ENCODE measurements at places on chromosomes 7 and 10.

DNA sequence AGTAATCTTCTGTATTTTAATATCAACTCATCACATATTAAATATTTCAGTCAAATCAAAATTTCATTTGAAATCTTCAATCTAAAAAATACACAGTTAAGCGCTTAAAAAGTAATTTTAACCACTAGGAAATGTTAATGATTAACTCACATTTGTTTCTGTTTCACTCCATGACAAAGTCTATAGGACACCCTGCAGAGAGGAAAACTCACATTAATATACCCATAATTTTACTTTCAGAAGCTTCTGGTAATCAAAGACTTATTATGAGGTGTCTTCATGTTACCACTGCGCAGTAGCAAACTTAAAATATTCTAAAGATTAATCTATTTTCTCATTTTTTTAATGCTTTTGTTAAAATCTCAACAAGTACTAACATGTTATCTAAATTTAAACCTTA, 41.0 kb upstream of the ZNF518A start:
- DNase-seq: peak; percentile 24

GRCh38 chr10:110364531-110364937, 59.8 kb upstream of the SMNDC1 start:
- DNase-seq: no peak

GRCh38 chr7:41339913-41340676, 362.8 kb downstream of the INHBA start:
- DNase-seq: no peak

- peak; percentile 48 for DNase-seq
Observed at GRCh38 chr10:30456266-30456665, 22.3 kb downstream of the MAP3K8 start.

GRCh38 chr10:84522612-84523462, 194.4 kb downstream of the CCSER2 start:
- DNase-seq: no peak

GRCh38 chr7:7808156-7808555, 89.7 kb upstream of the RPA3 start:
- no peak for DNase-seq

- no peak for DNase-seq
Observed at GRCh38 chr10:35781643-35782035, 139.5 kb upstream of the FZD8 start.

- no peak for DNase-seq
Observed at GRCh38 chr7:128007303-128007680, 23.9 kb downstream of the LRRC4 start.

DNA sequence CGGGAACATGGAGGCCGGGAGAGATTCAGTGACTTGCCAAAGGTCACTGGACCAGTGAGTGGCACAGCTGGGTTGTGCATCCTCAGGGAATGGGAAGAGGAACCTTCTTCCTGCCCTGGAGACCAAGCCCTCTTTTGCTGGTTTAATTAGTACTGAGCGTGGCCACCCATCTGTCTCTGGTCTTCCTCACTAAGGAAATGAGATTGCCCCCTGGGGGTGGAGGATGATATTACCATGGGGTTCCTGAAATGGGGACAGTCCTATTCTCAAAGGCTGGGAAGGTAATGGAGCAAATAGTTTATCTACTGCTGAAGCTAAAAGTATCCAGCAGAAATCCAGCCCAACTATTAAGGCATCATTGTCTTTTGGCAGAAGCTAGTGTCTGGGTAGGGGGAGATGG, 98.6 kb upstream of the FGFR2 start:
- peak; percentile 25 for DNase-seq

DNA sequence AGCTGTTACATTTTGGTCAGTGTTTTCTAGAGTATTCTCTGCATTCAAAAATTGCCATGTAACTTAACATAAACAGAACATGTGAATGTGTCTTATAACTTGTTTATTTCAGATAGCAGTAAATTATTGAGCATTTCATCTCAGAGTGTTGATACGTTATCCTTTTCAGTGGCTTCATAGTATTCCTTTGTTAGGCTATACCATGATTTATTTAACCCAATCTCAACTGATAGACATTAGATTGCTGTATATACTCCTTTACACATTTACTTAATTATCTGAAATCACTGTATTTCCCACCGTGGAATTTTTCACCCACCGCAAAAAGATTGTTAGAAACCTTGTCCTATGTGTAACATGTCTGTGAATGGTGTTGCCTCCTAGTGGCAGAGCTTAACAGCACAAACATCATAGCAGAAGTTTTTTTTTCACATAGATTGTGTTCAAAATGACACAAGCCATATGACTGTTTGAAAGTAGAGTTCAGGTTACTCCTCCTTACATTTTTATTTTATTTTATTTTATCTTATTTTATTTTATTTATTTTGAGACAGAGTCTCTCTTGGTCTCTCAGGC, 21.4 kb downstream of the SLF2 start:
- peak; percentile 21 for DNase-seq

DNA sequence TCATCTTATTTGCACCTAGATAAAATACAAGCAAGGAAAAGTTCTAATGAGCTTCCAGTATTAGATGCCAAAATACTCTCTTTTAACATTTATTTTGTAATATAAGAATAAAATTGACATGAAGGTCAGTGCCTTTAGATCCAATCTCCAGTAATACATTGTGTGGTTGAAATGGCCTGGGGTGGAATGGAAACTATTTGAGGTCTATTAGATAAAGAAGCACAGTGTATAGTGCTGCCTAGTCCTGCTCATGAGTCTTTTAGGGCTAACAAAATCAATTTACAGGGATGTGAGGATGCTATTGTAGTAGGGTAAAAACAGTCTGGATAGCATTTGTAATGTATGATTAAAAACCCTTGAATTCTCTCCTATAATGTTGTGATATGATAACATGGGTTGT, 84.5 kb upstream of the ETV1 start:
- DNase-seq: no peak

DNA sequence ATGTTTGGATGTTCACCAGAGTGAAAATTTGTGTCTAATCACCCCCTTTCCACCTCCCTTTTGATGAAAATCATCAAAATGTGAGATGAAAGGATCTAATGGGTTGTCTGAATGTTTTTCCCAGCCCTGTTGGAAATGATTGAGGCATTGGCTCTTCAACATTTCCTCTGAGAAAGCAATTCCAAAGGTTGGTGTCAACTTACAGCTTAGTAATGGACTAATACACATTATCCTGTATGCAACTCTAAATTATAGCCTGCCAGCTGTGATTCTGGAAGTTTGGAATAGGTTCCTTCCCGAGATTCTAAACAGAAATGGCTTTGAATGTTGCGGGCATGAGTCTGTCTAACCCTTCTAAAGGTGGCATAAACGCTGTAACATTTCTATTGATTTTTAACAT, 152.9 kb downstream of the DYNC1I1 start:
- DNase-seq: no peak

DNA sequence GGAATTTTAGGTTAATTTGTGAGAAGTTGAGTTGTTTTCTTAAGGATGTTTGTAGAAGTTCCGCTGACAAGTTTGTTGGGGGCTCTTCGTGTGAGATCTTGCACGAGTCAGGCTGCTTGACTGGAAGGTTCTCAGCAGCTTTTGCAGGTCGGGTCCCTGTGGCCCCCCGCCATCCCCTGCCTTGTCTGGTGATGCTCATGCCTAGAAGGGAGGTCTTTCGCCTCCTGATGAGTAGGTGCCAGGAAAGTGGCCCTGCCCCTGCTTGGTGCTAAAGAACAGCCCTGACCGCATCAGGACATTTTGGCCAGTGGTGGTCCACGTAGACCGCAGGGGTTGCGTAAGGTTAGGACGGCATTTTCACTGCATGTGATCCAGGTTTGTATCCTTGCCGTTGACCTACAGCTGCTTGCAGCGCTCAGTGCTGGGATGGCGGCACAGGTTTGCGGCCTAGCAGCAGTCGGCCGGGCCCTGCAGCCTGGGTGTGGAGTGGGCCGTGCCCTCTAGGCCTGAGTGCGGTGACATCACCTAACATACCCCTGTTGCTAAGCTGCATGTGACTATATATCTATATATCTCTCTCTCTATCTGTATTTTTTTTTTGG, 62.4 kb downstream of the DNAJB6 start:
- no peak for DNase-seq

GRCh38 chr10:94038024-94038423, 44.3 kb downstream of the PLCE1 start:
- no peak for DNase-seq

DNA sequence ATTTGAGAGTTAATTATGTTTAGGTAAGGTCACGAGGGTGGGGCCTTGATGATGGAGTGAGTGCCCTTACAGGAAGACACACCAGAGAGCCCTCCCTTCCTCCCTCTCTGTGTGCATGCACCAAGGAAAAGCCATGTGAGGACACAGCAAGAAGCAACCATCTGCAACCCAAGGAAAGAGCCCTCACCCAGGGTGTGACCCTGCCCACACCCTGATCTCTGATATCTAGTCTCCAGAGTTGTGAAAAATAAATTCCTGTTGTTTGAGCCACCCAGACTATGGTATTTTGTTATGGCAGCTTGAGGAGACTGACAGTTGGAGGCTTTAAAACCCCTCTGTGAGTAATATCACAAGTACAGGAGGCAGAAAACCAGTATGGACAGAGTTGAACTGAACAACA, 15.0 kb upstream of the MCM10 start:
- no peak for DNase-seq

DNA sequence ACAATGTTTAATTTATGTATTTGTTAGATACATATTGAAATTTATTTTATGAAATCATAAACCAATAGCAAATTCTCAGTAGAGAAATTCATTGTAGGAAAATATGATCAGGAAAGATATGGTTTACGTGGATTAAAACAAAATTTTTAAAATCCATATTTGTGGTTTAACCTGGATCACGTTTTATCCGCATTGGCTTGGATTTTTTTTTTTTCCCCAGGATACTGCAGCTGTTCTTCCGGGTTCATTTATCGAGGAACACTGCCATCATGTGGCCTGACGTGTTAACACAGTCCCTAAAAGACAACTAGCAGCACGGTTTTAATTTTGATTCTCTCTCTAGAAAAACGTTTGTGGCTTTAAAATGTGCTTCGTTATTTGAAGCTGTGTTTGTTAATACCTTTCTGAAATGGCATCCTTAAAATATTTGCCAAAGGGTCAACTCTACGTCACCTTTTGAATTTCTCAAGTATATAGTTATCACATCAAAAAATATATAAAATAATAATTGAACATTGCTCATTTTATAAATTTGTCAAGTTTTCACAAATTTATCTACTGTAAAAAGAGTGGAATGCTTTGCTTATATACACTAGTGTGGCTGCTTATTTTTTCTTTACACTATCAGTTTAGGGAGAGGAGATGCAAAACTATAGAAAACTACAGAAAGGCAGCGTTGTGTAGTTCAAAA, 8.7 kb upstream of the ASB4 start:
- DNase-seq: peak; percentile 37

DNA sequence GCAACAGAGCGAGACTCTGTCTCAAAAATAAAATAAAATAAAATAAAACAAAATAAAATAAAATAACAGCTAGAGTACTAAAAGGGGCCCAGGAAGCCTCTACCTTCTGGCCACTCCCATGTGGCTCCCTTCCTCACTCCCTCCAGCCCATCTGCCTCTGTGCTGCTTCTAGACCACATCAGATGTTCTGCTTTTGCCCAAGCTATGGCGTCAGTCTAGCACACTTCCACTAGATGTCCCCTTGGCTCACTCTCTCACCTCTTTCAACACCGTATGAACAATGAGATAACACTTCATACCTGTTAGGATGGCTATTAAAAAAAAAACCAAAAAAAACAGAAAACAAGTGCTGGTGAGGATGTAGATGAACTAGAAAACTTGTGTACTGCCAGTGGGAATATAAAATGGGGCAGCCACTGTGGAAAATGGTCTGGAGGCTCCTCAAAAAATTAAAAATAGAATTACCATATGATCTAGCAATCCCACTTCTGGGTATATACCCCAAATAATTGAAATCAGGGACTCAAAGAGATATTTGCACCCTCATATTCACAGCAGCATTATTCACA, 132.3 kb downstream of the ARHGAP22 start:
- DNase-seq: no peak

DNA sequence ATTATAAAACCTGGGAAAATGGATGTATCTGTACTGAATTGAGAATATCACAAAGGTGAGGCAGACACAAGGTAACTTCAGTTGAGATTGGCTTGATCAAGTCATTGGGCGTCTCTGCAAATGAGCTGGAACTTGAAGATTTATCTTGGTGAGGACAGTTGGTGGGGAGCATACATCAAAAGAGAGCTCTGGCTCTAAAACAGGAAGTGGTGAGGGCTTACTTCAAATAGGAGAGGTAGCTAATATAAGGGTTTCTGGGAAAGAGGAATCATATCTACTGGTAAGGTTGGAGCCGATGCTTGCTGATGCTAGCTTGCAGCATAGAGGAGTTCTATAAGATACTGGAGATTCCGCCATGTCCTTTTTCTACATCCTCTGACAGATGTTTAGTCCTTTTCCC, 39.9 kb upstream of the FGL2 start:
- DNase-seq: no peak

DNA sequence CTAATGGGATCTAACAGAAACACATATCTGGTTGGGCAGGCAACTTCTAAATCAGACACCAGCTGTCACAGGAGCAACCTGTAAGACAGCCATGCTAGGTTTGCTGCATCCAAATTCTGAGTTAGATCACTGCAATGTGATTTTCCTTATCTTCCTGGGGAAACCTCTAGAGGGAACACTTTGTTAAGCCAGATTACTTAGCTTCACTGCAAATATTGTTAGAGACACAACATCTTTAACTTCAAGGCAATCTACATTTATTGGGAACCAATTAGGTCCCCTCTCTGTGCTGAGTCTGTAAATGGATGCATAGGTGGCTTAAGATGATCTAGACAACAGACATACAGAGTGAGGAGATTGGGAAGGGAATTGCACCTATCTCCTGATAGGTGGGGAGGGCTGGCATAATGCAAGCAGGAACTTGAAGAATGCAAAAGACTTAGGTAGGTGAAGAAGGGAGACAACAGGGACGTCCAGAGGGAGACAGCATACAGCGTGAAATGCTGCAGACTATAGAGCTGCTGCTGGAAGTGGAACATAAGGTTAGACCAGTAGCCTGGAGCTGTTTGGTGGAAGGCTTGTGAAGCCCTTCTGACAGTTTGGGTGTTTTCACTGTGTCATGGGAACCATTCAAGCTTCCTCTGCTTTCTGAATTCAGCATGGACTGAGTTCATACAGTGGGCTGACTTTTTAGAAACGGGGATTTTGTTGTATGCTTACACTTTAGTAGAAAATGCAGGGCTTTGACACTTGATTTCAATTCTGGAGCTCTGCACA, 109.8 kb upstream of the ELMO1 start:
- no peak for DNase-seq

DNA sequence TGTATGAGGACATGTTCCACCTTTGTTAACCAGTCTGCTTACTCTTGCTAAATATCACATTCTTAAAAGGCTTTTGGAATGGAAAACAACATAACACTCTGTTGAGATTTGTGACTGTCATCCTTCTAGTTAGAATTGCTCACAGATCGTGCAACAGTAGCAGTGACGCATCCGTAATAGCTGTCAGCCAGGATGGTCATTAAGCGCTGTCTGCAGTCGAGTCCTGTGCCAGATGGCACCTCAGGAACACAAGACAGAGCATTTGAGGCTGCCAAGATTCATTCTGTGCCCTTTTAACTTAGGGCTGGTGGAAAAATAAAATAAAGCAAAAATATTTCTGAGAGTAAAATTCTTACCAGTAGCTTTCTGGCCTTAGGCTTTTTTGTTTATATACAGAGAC, 348.6 kb downstream of the ANKRD7 start:
- DNase-seq: no peak
